CD4-positive, alpha-beta memory T cell (primary cell): ENCODE measurements at places on chromosomes 3 and 15.

DNA sequence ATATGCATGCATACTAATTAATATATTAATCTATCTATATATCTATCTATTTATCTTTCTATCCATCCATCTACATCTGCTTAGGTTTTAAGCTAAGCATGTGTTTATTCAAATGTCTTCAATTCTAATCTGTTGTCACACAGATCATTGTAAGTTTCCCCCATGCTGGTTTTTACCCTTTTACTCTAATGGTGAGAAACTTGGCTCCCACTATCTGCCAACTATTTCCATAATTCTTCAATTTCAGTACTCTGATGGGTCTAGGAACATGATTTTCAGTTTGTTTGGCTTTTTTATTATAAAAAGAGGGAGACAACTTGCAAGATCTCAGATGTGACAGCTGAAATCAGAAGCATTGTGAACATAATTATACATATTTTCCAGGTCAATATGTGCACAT, 773.8 kb downstream of the PLOD2 start:
- no peak for DNase-seq

DNA sequence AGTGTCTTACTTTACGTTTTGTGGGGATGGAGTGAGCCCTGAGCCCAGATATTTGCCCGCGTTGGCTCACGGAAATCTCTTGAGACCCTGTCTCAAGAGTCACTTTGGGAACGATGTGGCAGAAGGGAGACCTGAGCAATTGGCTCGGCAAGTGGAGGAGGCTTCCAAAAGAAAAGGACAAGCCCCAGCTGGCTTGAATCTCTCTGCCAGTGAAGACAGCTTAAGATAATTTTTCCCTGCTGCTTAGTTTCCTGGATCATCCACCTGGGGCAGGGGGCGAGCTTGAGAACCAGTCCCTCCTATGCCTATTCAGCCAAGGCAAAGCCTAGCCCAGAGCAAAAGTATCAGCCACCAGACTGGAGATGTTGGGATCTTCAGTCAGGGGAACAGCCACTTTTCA, 708 bp downstream of the SEC22A start:
- no peak for DNase-seq

GRCh38 chr3:168001244-168001643, 94.5 kb downstream of the GOLIM4 start:
- no peak for DNase-seq

GRCh38 chr15:60781211-60781713, 302.3 kb upstream of the ICE2 start:
- DNase-seq, result no peak

DNA sequence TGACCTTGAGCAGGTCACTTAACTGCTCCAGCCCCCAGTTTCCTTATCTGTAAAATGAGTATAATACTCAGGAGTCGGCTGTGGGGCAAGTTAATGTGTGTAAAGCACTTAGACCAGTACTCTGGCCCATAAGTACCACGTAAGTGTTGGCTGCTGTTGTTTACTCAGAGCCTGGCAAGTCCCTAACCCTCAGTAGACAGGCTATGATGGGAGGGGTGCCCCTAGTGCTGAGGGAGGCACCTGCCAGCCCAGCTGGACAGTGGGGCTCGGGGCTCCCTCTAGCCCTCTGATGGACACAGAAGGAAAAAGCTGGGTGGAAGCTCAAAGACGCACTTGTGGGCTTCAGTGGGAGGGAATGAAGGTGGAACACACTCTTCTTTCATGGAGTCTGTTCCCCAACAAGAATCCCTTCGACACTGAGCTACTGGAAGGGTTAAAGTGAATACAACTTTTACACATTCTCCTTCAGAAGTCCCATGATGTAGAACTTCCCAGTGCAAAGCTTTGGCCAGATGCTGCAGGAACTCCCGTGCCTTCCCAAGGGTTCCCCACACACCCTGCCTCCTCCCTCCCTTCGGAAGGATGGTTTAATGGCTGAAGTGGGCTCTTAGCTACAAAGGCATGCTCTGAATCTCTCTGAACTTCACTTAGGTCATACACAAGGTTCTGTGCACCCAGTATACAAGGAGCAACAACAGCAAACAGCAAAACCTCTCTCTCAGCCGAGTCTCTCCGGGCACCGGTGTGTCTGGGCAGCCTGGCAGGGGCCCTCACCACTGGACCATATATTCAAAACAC, 25.4 kb downstream of the TMEM44 start:
- DNase-seq, result no peak

DNA sequence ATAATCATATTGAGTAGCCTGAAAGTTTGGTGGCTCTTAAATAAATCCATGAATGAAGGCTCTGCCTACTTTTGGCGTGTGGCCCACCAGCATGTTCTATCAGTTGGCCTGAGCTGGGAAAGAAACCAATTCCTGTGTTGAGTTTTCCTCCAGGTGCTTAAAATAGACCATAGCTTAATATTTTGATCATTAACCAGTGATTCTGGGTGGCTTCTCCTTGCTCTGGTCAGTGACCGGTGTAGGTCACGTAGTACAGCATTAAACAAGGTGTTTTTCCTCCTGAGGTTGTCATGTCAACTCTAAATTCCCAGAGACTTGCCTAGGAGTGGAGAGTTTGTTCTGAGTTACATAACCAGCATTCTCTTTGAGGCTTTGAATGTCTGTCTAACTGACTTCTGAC, 1.3 kb downstream of the HHLA2 start:
- no peak for DNase-seq

DNA sequence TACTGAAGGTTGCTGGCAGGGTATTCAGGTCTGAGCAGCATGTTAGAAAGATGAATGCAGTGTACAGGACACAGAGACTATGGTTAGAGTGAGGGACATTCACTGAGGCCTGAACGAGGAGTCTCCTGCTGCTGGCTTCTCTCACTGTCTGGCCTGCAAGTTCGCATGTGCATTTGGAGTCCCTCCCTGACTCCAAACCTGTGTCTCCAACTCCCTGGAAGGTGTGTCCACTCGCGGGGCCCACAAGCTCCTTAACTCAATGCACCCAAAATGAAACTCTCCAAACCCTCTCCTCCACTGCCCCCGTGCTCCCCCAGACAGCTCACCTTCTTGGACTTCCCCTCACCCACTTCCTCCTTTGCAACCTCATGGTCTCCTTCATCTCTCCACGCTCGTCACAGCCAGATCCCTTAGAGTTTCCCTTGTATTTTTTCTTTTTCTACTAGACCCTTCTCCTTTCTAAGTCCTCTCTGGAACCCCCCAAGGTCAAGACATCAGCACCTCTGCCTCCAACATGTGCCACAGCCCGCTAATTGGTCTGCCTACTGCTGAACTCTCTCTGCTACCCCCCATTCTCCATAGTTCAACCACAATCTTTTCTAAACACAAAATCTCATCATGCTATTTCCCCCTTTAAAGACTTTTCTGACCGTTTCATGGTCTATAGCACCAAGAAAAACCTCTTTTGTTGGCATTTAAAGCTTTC, 58.3 kb downstream of the HES1 start:
- DNase-seq, result no peak

DNA sequence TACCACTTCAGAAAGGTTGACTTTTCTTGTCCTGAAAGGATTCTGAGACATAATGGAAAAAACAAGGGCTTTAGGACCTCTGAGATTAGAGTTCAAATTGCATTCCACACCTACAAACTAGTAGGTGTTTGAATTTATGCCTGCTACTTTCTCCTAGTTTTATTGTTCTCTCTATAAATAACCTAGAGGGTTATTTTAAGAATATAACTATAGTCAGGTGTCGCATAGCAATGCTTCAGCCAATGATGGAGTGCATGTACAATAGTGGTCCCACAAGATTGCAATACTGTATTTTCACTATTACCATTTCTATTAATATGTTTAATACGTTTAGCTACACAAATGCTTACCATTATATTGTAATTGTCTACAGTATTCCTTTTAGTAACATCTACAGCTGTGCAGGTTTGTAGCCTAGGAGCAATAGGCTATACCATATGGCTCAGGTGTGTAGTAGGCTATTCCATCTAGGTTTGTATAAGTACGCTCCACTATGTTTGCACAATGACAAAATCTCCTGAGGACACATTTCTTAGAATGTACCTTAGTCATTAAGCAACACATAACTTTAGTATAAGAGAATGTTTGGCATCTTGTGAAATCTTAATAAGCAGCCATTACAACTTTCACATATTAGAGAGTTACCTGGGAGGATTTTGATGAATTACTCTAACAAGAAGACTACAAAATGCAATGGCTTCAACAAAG, 1352.5 kb downstream of the ZPLD1 start:
- DNase-seq, result no peak

GRCh38 chr3:50124052-50124799, 30.9 kb upstream of the SEMA3F start:
- DNase-seq, result no peak

- no peak for DNase-seq
These were observed 4.0 kb downstream of the GNB4 start for GRCh38 chr3:179447251-179447650.

DNA sequence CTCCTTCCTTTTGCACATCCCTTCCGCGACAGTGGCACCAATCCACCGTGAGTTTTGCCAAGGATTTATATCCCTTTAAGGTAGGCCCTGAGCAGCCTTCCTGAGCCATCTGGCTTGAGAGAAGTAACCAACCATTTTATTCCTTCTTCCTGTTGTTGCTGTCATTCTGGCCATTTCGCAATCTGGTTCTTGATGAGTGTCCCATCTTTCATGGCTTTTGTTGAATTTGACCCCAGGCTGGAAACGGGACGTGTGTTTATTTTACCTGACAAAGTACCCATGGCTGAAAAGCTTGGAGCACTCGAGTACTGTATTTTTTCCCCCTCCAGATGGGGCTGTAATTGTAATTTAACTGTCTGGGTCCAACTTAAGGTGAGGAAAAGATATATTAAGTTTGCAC, 173.4 kb downstream of the WNT5A start:
- DNase-seq, result no peak

DNA sequence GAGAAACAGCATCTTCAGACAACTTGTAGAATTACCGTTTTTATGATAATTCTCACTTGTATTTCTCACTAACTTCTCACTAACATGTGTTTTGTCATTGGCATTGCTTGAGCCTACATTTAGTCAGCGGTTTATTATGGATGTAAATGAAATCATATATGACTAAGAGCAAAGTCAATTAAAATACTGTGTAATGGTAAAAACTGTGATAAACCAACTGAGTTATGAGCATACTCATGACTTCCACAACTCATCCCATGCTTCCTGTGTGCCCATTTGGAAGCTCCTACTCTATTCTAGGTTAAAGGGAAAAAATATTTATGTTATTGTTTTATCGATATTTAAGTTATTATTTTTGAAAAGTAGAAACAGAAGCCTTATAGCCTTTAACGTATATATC, 12.8 kb downstream of the PXK start:
- no peak for DNase-seq

- DNase-seq, result no peak
These were observed 106.7 kb upstream of the PIAS1 start for GRCh38 chr15:67947254-67948039.

GRCh38 chr3:24271228-24271627, 223.4 kb downstream of the THRB start:
- DNase-seq, result no peak

- DNase-seq, result no peak
These were observed 38.6 kb upstream of the LACTB start for GRCh38 chr15:63083044-63083443.

DNA sequence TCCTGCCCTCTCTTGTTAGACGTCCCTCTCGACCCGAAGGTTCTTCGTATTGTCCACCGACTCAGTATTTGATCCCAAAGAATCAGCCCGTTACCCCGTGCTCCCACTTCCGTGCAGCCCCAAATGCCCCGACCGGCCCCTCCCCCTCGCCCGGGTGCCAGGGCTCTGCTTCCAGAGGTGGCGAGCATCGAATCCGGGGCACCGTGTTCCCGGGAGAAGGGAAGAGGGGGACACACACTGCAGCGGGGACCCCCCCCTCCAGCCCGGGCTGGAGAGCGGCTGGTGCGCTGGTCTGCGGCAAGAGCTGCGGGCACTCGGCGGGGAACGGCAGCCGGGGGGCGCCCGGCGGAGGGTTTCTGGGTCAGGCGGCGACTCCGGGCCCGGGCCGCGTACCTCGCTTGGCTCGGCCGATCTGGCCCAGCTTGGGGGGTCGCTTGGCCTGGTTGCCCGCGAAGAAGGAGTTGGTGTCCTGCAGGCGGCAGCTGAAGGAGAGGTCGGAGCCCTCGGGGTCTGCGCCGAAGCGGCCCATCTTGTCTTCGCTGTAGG, 556 bp downstream of the CAMK2N2 start:
- no peak for DNase-seq

- no peak for DNase-seq
These were observed 124.8 kb upstream of the ST8SIA2 start for GRCh38 chr15:92268900-92269299.

DNA sequence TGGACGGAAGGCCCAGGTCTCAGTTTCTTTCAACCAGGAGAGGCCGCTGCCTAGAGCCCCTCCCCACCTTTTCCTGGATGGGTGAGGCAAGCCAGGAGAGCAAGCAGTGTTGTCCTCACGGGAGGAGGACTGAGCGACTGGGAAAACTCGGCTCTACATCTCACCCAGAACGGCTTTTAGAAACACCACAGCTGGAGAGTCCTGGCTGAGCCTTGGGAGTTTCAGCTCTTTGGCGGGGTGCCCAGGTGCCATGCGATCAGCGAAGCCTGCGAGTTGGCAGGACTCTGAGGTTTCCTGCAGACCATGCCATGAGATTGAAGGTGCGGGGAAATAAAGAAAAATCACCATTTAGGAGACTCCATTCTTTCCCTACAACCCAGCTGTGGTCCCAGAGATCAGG, 26.0 kb downstream of the PPCDC start:
- no peak for DNase-seq

DNA sequence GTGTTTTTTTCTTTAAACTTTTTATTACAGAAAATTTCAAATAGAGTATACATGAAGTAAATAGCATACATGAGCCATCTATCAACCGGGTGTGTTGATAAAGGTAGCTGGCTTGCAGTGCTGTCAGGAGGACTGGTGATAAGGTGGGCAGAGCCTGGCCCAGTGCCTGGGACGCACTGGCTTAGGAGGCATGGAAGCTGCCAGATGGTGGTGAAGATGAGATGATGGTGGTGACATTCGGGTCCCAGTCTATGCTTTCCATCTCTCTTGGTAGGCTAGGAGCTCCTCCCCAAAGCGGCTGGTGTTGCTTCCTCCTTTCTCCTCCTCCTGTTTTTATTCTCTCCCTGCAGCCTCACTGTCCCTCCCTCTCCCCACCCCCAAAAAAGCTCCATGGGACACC, 101.7 kb downstream of the ADCY5 start:
- no peak for DNase-seq

- DNase-seq, result no peak
These were observed 64.0 kb downstream of the IFT57 start for GRCh38 chr3:108158251-108158650.
